ENCODE measurements at places on chromosomes 4 and X. TPM values are rescaled to one million over a fixed set of nuclear protein-coding genes. Genes with fewer than 3 reads are reported as not detected.

- no peaks in the 10 kb centered on the region for H3K36me3 ChIP-seq
- no peak overlapping the region for H3K4me3 ChIP-seq
- H3K27me3 ChIP-seq, result no peaks in the 10 kb centered on the region
- no peak overlapping the region for H3K27ac ChIP-seq
- no peak for DNase-seq
- no peaks in the 10 kb centered on the region for H3K4me1 ChIP-seq
These were observed 199.5 kb upstream of the UGT8 start for GRCh38 chr4:114399105-114399504.

- H3K4me1 ChIP-seq, result peaks cover 10% of the 10 kb centered on the region
- H3K27me3 ChIP-seq, result no peaks in the 10 kb centered on the region
- H3K36me3 ChIP-seq, result no peaks in the 10 kb centered on the region
- H3K27ac ChIP-seq, result no peak overlapping the region
- no peak overlapping the region for H3K4me3 ChIP-seq
These were observed 295.4 kb upstream of the KLF3 start for GRCh38 chr4:38368613-38369012.

- no peak overlapping the region for H3K4me3 ChIP-seq
- no peaks in the 10 kb centered on the region for H3K4me1 ChIP-seq
- no peaks in the 10 kb centered on the region for H3K36me3 ChIP-seq
- DNase-seq, result no peak
- H3K27me3 ChIP-seq, result peaks cover 18% of the 10 kb centered on the region
- no peak overlapping the region for H3K27ac ChIP-seq
These were observed 61.6 kb upstream of the TEX13A start for GRCh38 chrX:105282077-105282476.

DNA sequence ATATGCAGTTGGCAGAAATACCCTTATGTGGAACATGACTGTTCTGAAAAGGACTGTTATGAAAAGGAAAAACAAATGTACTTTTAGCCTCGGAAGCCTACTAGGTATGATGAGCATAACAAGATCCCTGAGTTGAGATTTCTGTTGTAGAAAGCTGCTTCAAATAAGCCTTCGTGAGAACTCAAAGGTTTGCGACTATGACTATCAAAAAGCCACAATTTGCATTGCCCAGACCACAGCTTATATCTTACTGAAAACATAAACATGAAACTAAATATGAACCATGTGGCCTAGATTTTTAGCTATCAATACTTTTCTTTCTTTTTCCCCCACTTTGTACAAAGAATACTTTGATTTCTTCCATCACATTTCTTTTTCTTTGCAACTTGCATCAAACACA is 398.2 kb upstream of the LCORL start:
- H3K36me3 ChIP-seq, result no peaks in the 10 kb centered on the region
- H3K4me1 ChIP-seq, result no peaks in the 10 kb centered on the region
- H3K4me3 ChIP-seq, result no peak overlapping the region

- H3K27ac ChIP-seq, result no peak overlapping the region
- H3K36me3 ChIP-seq, result no peaks in the 10 kb centered on the region
- no peak overlapping the region for H3K4me3 ChIP-seq
- H3K4me1 ChIP-seq, result no peaks in the 10 kb centered on the region
- no peaks in the 10 kb centered on the region for H3K27me3 ChIP-seq
- DNase-seq, result no peak
These were observed 227.2 kb downstream of the SPCS3 start for GRCh38 chr4:176546975-176547374.

GRCh38 chr4:95129821-95130311 is 372.1 kb downstream of the BMPR1B start:
- no peaks in the 10 kb centered on the region for H3K4me1 ChIP-seq
- no peak overlapping the region for H3K4me3 ChIP-seq
- no peaks in the 10 kb centered on the region for H3K27me3 ChIP-seq
- H3K27ac ChIP-seq, result no peak overlapping the region
- DNase-seq, result peak; percentile 26

- no peaks in the 10 kb centered on the region for H3K4me1 ChIP-seq
- no peaks in the 10 kb centered on the region for H3K27me3 ChIP-seq
- H3K4me3 ChIP-seq, result no peak overlapping the region
- no peak overlapping the region for H3K27ac ChIP-seq
- no peak for DNase-seq
These were observed 234.8 kb downstream of the IL15 start for GRCh38 chr4:141871086-141871770.

- no peaks in the 10 kb centered on the region for H3K36me3 ChIP-seq
- H3K4me1 ChIP-seq, result peaks cover 15% of the 10 kb centered on the region
- peaks cover 6% of the 10 kb centered on the region for H3K27me3 ChIP-seq
- H3K4me3 ChIP-seq, result no peak overlapping the region
- H3K27ac ChIP-seq, result no peak overlapping the region
These were observed 35.5 kb downstream of the MSN start for GRCh38 chrX:65702956-65703355.

DNA sequence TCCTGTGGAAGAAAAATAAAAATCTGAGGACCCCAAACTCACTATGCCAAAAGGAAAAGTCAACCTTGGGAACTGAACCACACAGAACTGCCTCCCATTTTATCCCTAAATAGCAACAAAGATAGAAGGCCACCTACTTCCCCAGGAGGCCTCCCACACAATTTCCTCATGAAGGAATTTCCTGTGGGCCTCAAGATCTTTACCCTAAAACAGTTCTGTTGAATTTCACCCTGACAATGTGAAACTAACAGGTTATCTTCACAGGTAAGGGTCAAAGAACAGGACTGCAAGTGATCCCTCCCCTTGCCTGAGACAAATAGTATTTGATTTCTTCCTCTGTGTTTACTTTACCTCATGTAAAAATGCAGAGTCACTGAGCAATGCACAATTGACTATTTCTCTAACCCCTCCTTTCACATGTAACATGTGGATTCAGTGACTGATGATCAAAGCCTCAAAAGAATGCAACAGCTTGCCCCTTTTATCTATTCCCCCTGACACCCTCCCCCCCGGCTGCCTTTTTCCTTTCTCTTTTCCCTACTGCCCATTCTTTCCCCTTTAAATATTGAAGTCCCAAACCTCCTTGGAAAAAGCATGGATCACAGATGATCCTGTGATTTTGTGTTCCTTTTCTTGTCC is 33.3 kb downstream of the MEPE start:
- no peak overlapping the region for H3K27ac ChIP-seq
- no peak for DNase-seq
- peaks cover 11% of the 10 kb centered on the region for H3K4me1 ChIP-seq
- no peaks in the 10 kb centered on the region for H3K36me3 ChIP-seq

GRCh38 chr4:174437324-174437723 is 85.0 kb downstream of the HPGD start:
- H3K36me3 ChIP-seq, result no peaks in the 10 kb centered on the region
- H3K27ac ChIP-seq, result no peak overlapping the region
- no peaks in the 10 kb centered on the region for H3K27me3 ChIP-seq
- no peak overlapping the region for H3K4me3 ChIP-seq
- H3K4me1 ChIP-seq, result no peaks in the 10 kb centered on the region

DNA sequence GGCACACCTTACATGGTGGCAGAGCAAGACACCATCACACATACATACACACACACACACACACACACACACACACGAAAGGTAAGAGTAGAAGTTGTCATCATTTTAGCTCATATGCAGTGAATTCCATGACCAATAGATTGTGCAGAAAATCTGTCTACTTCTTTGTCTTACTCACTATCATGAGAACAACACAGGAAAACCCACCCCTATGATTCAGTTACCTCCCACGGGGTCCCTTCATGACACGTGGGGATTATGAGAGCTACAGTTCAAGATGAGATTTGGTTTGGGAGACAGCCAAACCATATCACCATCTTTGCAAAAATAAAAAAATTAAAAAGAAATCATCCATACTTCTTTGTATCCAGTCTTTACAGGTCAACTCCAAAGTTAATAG is 221.1 kb downstream of the BMPR1B start:
- no peak overlapping the region for H3K27ac ChIP-seq
- no peak for DNase-seq
- H3K27me3 ChIP-seq, result no peaks in the 10 kb centered on the region
- no peak overlapping the region for H3K4me3 ChIP-seq

DNA sequence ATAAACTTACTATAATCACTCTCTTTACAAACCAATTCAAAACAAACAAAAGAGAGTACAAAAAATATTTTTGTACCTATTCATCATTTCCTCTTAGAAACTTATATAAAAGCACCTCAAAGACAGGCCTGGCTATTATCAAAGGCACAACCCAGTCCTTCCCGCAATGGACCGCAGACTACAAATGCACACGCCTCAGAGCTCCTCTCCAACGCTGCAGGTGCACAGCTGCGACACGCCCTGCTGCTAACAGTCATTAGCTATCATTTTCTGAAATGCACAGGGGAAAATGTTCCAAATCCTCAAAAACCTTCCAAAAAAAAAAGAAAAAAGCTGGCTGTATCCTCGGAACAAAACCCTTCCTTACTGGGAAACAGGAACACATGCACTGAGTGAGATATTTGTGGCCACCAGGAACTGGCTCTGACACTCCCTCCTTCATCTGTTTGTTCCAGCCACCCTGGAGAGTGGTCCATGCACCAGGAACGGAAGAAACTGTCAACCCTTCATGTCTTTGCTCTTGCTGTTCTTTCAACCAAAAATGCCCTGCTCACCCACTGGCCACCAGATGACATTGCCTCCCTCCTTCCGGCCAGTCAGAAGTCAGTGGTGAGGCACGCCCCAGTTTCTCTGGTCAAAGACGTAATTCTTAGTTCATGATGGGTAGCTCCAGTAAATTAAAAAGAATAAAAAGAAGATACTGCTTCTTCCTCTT is 16.7 kb downstream of the IRF2 start:
- H3K36me3 ChIP-seq, result no peaks in the 10 kb centered on the region
- no peak overlapping the region for H3K27ac ChIP-seq
- peaks cover 44% of the 10 kb centered on the region for H3K4me1 ChIP-seq
- no peak overlapping the region for H3K4me3 ChIP-seq

Gene TMEM47
- total RNA-seq, result 22.5 TPM

Gene GAGE1
- total RNA-seq, result not detected

Gene PF4V1
- total RNA-seq, result not detected
